COR-L47 (cell line): ENCODE measurements at places on chromosomes 11 and 22.

DNA sequence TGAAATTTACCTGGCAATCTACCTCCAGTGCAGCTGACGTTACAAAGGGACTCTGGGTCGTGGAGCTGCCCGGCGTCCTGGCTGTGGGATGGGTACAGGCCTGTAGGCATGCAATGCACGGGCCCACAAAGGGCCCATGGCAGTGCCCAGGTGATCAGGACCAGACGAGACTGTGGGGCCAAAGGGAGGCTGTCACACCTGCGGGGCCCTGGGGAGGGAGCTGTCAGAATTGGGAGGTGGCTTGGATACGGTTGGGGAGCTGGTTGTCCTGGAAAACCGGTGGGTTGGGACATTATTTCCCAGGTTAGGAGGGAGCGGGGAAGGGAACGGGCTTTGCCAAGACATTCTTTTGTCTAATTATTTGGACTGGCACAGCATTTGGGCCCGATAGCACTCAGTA lies 958.5 kb downstream of the BRD1 start:
- DNase-seq = no peak

DNA sequence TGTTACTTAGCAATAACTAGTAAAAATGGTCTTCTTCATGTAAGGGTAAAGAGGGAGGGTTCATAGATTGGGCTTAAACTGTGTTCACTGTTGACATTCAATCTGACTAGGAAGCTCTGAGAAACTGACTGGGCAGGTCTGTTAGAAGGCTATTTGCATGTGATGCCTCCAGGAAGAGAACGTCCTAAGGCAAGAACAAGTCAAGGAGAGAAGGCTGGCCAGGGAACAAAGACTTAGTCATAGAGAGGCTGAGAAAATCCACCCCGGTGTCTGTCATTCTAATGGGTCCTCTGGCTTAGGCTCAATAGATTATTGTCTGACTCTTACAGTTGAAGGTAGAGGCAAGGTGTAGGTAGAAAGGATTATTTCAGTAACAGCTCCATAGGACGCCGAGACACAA lies 50.3 kb upstream of the CD44 start:
- no peak for DNase-seq

GRCh38 chr11:34379079-34379478 lies 21.3 kb upstream of the ABTB2 start:
- no peak for DNase-seq

- DNase-seq = peak; percentile 84
Observed at GRCh38 chr11:3049430-3050243, 7.6 kb downstream of the CARS1 start.
